ENCODE measurements at places on chromosomes 6 and 20.

DNA sequence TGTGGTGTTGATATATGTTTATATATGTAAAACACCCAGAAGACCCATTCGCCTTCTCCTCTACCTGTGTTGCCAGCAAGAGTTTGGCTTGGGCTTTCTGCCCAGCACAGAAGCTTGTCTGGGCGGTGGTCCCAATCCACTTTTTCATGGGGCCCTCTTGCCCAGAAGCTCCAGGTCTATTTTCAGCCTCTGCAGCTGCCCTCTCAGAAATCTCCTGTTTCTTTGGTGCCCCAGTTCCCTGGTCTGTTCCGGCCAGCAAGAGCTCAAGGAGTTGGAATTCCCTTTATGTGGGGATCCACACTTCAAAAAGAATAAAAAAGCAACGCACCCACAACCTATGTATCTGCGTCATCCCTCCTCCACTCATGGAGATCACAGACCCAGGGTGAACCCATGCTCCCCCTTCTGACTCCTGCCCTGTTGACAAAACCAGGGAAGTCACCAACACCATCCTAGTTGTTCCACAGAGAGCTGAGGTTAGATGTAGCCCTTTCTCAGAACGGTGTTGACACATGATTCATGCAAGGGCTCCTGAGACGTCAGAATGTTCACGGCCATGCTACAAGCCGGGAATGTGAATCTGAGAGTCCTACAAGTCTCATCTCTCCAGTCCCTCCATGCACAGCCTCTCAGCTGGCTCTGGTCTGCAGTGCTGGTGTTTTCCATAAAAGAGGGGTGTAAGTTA lies 156.8 kb upstream of the RIN2 start:
- DNase-seq = no peak

- DNase-seq = peak; percentile 36
Measured at GRCh38 chr6:13870214-13870830, 54.4 kb upstream of the RNF182 start.

GRCh38 chr6:141103246-141103645 lies 1029.5 kb upstream of the GJE1 start:
- no peak for DNase-seq

GRCh38 chr6:4658486-4658885 lies 117.7 kb upstream of the CDYL start:
- DNase-seq = no peak

- DNase-seq = peak; percentile 13
Measured at GRCh38 chr6:103799971-103800670, 1059.6 kb downstream of the HACE1 start.

- no peak for DNase-seq
Measured at GRCh38 chr6:43509142-43509983, 783 bp downstream of the LRRC73 start.

DNA sequence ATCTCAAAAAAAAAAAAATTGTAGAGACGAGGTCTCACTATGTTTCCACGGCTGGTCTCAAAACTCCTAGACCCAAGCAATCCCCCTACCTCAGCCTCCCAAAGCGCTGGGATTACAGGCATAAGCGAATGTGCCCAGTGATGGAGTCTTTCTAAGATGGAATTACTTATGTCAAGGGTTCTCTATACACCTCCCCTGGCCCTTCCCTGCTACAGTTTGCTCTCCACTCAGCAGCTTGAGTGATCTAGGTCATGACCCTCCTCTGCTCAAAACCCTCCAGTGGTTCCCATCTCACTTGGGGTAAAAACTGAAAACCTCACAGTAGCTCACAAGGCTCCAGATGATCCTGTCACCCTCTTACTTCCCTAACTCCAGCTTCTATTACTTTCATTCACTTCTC lies 1.8 kb upstream of the DNPH1 start:
- DNase-seq = no peak

DNA sequence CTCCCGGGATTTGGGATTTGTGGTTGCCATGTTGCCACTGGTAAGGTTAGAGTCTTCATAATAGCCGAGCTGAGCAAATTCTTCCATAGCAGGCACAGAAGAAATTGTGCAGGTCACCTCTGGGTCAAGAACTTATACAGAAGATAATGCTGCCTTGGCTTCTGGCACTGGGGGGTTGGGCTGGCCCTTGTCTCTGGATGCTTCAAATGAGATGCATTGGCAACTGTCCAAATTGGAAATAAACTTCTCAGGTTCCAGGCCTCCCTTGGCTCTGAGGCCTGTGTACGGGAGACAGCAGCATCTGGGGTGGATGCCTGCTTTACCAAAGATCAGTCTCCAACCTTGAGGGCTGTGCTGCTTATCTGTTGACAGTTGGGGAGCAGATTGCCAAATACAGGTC lies 26.2 kb downstream of the MYO6 start:
- DNase-seq = no peak
